ENCODE measurements at places on chromosomes 3 and 15. TPM values are rescaled to one million over a fixed set of nuclear protein-coding genes. Genes with fewer than 3 reads are reported as not detected.

DNA sequence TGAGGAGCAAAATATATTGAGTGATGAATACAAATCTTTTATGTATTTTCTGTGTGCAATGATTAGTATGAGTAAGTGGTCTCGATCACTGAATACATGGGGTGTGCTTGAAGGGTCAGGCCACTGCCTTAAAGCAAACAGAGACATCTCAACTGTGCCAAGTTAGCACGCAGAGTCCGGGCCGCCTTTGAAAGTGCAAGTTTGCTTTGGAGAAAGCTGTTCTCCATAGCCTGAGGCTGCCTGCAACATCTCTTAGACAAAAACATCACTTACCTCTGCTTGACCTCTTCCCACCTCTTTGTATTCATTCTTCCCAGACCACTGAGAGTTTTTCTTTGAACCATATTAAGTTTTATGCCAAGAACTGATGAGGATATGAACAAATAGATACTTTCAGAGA lies 267.0 kb downstream of the ZBTB20 start:
- no peaks in the 10 kb centered on the region for H3K27me3 ChIP-seq
- no peak for DNase-seq
- peaks cover 30% of the 10 kb centered on the region for H3K4me1 ChIP-seq
- H3K4me3 ChIP-seq, result no peak overlapping the region
- H3K36me3 ChIP-seq, result no peaks in the 10 kb centered on the region

GRCh38 chr15:85607842-85608241 lies 186.9 kb downstream of the KLHL25 start:
- H3K27me3 ChIP-seq, result no peaks in the 10 kb centered on the region
- no peak overlapping the region for H3K4me3 ChIP-seq
- no peaks in the 10 kb centered on the region for H3K36me3 ChIP-seq
- peak; percentile 65 for DNase-seq
- peaks cover 77% of the 10 kb centered on the region for H3K4me1 ChIP-seq

DNA sequence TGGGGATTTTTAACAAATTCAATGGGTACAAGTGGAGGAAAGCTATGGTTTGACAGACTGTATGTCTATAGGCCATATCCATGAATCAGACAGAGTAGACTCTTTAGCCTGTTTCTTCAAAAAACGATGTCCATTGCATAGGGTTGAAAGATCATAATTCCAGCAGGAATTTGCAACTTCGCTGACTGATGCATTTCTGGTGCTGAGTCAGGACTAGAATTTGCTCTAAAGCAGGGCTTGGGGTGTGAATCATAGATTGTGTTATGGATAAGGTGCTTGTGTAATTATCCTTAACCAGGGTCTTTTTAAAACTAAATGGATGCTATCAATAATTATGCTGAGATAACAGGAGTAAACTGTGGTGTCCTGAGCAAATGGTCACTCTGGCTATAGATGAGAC lies 200.4 kb upstream of the TBC1D5 start:
- no peaks in the 10 kb centered on the region for H3K36me3 ChIP-seq
- no peaks in the 10 kb centered on the region for H3K4me1 ChIP-seq
- no peak for DNase-seq
- H3K4me3 ChIP-seq, result no peak overlapping the region

GRCh38 chr15:74826364-74826819 lies at the start of gene CPLX3:
TSS of gene CPLX3 (plus strand) at chr15:74826627. CDS start at chr15:74826704, 77 bp downstream.
- no peak within 1 kb of the TSS for H3K4me3 ChIP-seq
- H3K27me3 ChIP-seq, result peaks cover 24% of the 10 kb centered on the region
- peaks cover 4% of the 10 kb centered on the region for H3K4me1 ChIP-seq

GRCh38 chr3:117768581-117768980 lies 1059.0 kb downstream of the TUSC7 start:
- DNase-seq, result no peak
- H3K27me3 ChIP-seq, result no peaks in the 10 kb centered on the region
- H3K4me3 ChIP-seq, result no peak overlapping the region
- H3K27ac ChIP-seq, result no peak overlapping the region

DNA sequence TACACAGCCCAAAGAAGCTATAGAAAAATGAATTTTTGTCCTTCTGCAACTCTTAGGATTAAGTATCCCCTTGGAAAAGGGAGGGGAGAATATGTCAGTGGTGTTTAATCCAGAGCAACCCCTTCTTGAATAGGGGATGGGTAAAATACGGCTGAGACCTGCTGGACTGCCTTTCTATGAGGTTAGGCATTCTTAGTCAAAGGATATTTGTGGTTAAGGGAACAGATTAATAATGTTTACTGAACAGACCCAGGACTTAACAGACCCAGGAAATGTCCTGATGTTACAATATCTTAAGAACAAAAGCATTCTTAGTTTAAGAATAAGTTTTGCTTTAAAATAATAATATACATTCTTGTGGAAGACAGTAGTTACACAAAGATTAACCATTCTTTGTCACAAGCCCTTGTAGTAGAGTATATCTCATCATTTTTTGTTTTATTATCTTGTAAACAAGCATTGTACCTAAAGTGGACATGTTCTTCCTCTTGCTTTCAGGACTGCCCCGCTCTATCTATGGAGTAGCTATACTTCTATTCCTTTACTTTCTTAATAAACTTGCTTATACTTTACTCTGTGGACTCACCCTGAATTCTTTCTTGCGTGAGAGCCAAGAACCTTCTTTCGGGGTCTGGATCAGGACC lies 43.8 kb upstream of the B3GALNT1 start:
- no peak overlapping the region for H3K27ac ChIP-seq
- H3K36me3 ChIP-seq, result no peaks in the 10 kb centered on the region
- no peak overlapping the region for H3K4me3 ChIP-seq

- no peaks in the 10 kb centered on the region for H3K36me3 ChIP-seq
- H3K27me3 ChIP-seq, result no peaks in the 10 kb centered on the region
Measured at GRCh38 chr3:31438742-31439141, 94.0 kb upstream of the STT3B start.

DNA sequence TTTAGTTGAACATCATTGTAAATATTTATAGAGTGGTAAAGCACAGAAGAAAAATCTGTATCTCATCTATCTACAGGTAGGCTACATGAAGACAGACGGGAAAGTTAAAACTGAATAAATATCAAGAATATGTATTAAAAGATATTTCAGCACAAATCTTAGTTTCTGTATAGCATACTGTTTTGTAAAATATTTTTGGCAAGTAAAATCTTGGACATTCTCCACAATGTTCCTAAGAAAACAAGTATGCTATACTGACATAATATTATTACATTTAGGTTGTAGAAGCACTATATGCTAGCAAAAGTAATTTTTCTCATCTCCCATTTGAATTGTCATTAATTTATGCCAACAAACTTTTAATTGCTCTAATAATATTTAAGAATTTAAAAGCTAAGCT lies 326.4 kb upstream of the ARL6 start:
- DNase-seq, result no peak
- H3K4me3 ChIP-seq, result no peak overlapping the region
- no peaks in the 10 kb centered on the region for H3K36me3 ChIP-seq

- peaks cover 53% of the 10 kb centered on the region for H3K4me1 ChIP-seq
- no peaks in the 10 kb centered on the region for H3K36me3 ChIP-seq
- no peak overlapping the region for H3K4me3 ChIP-seq
- DNase-seq, result peak; percentile 54
- no peaks in the 10 kb centered on the region for H3K27me3 ChIP-seq
Measured at GRCh38 chr3:61847784-61848462, 286.6 kb downstream of the PTPRG start.

DNA sequence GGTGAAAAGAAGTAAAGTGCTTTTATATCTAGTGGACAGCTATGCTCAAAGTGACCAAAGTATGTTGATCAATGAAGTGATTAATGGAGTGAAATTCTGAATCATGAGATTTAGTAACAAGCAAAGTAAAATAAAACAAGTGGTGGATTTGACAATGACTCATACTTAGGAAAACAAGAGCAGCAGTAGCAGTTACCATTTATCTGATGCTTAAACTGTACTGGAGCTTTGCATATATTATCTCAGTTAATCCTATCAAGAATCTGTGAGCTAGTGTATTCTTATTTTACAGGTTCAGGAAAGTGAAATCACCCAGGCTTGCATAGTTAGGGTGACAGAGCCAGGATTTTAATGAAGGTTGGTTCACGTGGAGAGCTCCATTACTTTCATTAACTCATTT lies 50.6 kb upstream of the SPATA16 start:
- no peak overlapping the region for H3K27ac ChIP-seq
- DNase-seq, result no peak
- H3K27me3 ChIP-seq, result no peaks in the 10 kb centered on the region
- no peak overlapping the region for H3K4me3 ChIP-seq
- no peaks in the 10 kb centered on the region for H3K4me1 ChIP-seq

DNA sequence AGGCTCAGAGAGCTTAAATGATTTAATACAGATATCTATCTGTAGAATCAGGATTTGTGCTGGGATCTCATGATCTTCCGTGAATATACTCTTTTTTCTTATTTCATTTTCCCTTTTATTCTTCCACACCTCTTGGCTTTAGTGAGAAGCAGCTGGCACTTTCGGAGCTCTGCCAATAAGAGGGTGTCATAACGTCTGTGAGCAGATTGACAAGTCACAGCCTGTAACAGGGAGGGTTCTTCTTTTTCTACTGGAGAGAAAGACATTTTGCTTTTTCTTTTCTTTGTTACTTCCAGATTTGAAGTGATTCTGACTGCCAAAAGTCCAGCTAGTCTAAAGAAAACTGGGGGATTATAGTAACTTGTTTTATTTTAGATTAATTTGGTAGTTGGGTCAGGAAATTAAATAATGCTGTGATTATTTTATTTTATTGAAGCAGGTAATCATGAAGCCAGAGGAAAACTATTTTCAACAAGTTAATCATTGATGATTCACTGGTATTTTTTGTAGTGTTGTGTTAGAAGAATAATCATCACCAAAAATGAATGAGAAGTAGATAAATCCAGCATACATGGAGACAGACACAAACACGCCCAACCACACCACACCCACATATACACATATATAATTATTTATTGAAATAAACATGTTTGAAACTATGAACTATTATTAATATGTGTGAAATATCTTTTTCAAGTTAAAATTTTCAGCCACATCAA lies 69.8 kb downstream of the TNFAIP8L3 start:
- H3K36me3 ChIP-seq, result no peaks in the 10 kb centered on the region
- no peaks in the 10 kb centered on the region for H3K27me3 ChIP-seq
- H3K4me3 ChIP-seq, result no peak overlapping the region
- H3K27ac ChIP-seq, result no peak overlapping the region

DNA sequence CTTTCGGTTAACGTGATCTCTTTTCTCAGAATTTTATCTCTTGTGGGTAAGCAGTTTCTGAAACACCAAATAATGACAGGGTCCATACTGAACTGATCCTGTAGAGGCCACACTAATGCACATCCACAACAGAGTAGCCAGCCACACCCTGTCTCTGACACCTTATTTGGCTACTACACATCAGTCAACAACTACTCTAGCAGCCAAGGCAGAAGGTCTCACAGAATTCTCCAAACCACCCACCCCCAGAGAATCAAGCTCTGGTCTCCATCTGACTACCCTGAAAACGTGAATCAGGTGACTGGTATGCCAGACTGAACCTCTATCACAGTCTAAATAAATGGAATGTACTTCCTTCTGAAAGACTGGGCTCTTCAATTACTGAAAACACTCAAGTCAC lies 38.0 kb downstream of the EDC3 start:
- peaks cover 17% of the 10 kb centered on the region for H3K4me1 ChIP-seq
- H3K36me3 ChIP-seq, result peaks cover 5% of the 10 kb centered on the region
- H3K27ac ChIP-seq, result no peak overlapping the region

- H3K36me3 ChIP-seq, result no peaks in the 10 kb centered on the region
- H3K27me3 ChIP-seq, result no peaks in the 10 kb centered on the region
- no peak for DNase-seq
Measured at GRCh38 chr3:172138193-172138537, 98.8 kb downstream of the FNDC3B start.

DNA sequence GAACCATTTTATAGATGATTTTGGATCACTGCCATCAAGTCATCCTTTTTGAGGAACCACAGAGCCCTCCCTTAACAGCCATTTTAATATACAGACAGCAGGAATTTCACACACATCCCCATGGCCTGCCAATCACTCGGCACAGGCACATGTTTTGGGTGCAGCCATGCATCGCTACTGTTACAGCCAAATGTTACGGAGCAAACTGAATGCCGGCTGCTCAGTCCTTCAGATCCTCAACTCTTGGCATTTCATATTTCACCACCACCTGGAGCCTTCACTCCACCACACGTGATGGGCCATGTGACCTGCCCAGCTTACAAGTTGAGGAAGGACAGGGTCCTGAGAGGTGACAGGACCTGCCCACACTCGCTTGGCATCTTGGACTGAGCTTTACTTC lies 90.8 kb downstream of the OXNAD1 start:
- H3K4me3 ChIP-seq, result no peak overlapping the region
- no peak for DNase-seq
- H3K36me3 ChIP-seq, result peaks cover 49% of the 10 kb centered on the region
- H3K27me3 ChIP-seq, result no peaks in the 10 kb centered on the region
- peaks cover 51% of the 10 kb centered on the region for H3K4me1 ChIP-seq

DNA sequence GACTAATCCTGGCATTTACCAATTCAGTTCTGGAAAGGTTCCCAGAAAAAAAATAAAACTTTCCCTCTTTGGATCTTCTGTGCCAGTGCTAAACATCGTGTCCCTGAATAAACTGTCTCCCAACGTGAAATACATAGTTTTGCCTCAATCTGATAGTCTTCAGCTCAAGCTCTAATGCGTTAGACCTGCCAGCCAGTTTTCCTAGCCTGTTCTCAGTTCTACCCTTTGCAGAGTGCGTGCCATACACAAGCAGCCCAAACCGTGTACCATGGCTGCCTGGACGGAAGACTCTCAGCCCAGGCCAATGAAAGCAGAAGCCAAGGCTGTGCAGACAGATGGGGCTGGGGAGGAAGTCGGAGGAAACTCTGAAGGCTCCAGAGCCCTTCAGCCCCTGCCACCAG lies 11.4 kb upstream of the OCA2 start:
- H3K27me3 ChIP-seq, result peaks cover 14% of the 10 kb centered on the region
- DNase-seq, result no peak
- peaks cover 8% of the 10 kb centered on the region for H3K36me3 ChIP-seq

GRCh38 chr15:33125894-33126537 lies 68.5 kb downstream of the FMN1 start:
- no peak for DNase-seq
- no peak overlapping the region for H3K4me3 ChIP-seq
- H3K27me3 ChIP-seq, result no peaks in the 10 kb centered on the region
- H3K36me3 ChIP-seq, result no peaks in the 10 kb centered on the region

DNA sequence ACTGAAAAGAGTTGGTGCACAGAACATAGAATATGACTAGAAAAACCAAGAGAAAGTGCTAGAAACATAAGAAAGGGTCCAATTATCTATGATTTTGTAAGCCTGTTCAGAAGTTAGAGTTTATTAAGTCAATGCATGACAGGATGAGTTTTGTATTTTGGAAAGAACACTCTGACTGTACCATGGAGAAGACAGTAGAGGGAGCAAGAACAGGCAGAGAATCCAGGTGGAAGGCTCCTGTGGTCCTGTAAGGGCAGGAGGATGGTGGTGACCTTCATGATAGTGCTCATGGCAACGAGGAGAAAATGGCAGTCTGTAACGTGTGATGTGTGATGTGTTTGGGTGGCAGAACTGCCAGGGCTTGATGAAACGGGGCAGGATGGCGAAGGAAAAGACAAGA lies 249.1 kb downstream of the CTNNB1 start:
- no peak overlapping the region for H3K27ac ChIP-seq
- no peaks in the 10 kb centered on the region for H3K36me3 ChIP-seq
- no peaks in the 10 kb centered on the region for H3K27me3 ChIP-seq

UNC13C gene
- 0.22 TPM for total RNA-seq

SYNPR gene
- total RNA-seq, result 0.71 TPM

GOLGA8K gene
- total RNA-seq, result not detected

ITGA11 gene
- 12.8 TPM for total RNA-seq

SLC6A11 gene
- total RNA-seq, result not detected

UBP1 gene
- 51.7 TPM for total RNA-seq

SKOR1 gene
- total RNA-seq, result 0.14 TPM

GOLGA6C gene
- total RNA-seq, result not detected

FILIP1L gene
- 64.6 TPM for total RNA-seq

Data from heart right ventricle (tissue), 16 donors.